Left ventricle myocardium superior (tissue), 1 donor: ENCODE measurements at places on chromosomes 2 and 18. TPM values are rescaled to one million over a fixed set of nuclear protein-coding genes. Genes with fewer than 3 reads are reported as not detected.

DNA sequence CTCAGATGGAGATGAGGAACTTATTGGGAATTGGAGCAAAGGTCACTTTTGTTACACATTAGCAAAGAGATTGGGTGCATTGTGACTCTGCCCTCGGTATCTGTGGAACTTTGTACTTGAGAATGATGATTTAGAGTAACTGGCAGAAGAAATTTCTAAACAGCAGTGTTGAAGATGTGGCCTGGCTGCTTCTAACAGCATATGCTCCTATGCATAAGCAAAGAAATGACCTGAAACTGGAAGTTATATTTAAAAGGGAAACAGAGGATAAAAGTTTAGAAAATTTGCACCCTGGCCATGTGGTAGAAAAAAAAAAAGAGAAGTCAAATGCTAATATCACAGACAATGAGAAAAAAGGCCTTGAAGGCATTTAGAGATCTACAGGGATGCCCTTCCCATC is 256.8 kb upstream of the ZC3H15 start:
- DNase-seq = no peak

DNA sequence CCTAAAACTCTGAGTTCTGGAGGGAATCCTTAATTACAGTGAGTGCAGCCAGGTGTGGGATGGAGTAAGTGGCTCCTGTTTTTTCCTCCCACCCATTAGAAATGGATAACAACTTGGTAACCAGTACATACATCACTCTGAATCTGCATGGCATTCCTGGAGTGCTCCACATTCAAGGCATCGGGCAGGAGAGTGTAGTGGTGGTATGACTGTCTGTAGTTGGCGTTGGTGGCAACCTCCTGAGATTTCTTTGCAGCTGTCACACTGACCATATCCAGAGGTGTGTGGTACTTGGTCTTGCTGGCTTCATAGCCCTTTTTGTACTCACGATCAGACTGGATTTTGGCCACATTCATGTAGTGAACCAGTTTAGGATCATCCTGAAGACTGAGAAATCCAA is 68.3 kb downstream of the NEB start:
- no peak for DNase-seq

GRCh38 chr18:72849671-72850070 is 18.1 kb downstream of the NETO1 start:
- no peak for DNase-seq

- DNase-seq = no peak
These were observed 9.2 kb downstream of the SGPP2 start for GRCh38 chr2:222433332-222434173.

- DNase-seq = no peak
These were observed 152.7 kb upstream of the ARHGAP28 start for GRCh38 chr18:6576718-6577375.

DNA sequence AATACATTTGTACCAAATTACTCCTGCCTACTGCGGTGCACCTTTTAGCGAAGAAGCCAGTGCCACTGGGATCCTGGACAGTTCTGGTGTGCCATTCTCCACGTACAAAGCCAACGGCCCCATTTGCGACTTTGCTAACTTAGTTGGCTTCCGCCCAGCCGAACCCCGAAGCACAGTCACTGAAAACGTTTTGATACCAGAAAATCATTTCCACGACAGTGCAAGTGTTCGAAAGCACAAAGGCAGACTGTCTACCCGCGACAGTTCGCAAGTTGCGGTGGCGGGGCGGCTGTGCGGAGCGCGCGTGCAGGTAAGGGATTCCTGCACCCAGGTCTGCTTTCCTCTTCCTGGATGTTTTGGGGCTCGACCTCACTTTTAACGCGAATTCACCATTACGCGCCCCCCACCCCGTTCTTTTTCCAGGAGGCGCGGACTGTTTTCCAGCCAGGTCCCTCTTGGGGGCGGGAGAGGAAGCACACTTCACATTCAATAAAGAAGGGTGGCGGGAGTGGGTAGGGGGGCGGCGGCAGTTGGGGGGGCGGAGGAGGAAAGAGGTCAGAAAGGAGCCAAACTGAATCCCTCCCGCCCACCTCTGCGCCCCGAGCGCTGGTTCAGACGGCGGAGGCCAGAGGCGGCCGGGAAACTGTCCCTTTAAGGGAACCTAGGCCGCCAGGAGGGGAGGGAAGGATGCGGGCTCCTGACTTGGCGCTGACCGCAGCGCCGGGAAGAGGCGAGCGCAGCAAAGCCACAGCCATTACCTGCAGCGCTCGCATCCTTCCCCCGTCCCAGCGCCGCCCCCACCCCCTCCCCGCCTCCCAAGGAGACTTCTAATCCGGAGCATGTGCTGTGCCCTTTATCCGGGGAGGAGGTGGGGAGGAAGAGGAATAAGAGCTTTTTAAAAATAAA is 107.4 kb upstream of the KCTD1 start:
- DNase-seq = peak; percentile 77

- no peak for DNase-seq
These were observed 71.3 kb downstream of the FMNL2 start for GRCh38 chr2:152406119-152406835.

DNA sequence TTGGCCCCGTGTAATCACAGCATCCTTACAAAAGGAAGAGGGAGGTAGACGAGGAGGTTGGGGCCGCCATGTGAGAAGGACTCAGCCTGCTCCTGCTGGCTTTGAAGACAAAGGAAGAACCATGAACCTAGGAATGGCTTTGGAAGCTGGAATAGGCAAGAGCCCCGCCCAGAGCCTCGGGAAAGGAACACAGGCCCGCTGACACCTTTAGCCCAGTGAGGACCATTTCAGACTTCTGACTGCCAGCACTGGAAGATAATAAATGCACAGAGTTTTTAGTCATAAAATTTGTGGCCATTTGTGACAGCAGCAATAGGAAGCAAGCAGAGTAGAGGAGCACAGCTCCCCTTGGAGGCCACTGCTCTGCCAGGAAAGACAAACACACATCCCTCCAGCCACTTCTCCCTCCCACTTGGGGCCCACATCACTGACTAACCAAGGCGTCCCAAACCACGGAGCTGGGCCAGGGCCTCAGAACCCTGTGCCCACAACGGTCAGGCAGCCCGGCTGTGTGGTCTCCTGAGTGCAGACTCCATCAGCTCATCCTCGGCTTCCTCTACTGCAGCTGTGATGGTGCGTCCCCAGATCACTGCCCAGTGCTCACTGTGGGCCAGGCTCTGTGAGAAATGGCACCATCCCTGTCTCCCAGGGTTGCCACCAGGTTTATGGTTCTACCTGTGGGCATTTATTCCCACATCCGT is 39.7 kb downstream of the TFCP2L1 start:
- DNase-seq = no peak

DNA sequence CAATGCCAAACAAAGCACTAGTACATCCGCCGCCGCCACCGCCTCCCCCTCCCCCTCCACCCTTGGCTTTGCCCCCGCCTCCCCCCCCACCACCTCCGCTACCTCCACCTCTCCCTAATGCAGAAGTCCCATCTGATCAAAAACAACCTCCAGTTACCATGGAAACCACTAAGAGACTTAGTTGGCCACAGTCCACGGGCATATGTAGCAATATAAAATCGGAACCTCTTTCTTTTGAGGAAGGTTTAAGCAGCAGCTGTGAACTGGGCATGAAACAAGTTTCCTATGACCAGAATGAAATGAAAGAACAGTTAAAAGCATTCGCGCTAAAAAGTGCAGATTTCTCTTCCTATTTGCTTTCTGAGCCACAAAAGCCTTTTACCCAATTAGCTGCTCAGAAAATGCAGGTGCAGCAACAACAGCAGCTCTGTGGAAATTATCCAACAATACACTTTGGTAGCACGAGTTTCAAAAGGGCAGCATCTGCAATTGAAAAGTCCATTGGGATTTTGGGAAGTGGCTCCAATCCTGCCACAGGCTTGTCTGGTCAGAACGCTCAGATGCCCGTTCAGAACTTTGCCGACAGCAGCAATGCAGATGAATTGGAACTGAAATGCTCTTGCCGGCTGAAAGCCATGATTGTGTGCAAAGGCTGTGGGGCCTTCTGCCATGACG is 168.0 kb downstream of the ASXL3 start:
- no peak for DNase-seq

DNA sequence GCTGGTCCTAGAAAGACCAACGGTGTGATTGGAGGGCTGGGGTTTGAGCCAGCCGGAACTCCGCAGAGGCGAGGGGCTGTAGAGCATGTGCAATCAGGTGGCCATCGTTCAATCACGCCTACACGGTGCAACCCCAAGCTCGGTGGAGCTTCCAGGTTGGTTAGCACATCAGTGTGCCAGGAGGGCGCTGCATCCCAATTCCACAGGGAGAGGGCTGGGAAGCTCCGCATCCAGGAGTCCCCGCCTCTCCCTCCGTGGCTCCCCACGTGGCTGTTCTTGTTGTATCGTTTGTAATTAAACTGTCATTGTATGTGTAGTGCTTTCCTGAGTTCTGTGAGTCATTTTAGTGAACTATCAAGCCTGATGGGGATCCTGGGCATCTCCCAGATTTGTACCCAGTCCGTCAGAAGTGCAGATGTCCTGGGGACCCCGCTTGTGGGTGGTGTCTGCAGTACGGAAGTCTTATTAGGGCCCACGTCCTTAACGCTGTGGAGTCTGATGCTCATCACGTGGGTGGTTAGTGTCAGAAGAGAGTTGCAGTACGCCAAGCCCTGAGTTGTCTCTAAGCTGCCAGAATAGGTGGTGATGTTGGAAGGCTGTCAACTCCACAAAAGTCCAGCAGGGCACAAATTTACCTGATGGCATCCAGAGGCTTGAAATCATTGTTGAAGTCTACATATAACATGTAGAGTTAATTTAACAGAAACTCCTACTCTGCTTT is 20.6 kb upstream of the AMMECR1L start:
- no peak for DNase-seq

DNA sequence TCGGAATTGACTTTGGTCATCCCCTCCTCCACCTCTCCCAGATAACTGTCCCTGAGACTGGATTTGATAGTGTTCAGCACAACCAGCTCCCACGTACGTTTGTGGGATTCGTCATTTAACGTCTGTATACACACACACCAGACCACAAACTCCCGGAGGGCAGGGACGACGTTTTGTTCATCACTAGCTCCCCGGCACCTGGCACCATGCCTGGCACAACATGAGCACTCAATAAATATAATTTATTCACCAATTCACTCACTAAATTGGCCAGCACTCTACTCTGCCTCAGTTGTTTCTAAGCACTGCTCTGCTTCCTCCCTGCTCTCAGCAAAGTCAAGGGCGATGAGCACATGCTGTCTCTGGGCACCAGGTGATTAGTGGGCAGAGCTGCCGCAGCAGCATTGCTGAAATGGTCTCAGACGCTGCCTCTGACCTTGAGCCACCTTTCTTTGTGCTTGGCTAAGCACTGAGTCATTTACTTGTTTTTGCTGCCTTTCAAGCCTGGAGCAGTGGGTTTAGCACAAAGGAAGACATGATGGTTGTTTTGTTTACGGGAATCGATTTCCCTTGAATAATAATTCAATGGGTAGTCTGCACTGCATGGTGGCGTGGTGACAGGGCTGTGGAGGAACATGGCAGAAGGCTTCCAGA is 19.3 kb upstream of the LOXHD1 start:
- no peak for DNase-seq

DNA sequence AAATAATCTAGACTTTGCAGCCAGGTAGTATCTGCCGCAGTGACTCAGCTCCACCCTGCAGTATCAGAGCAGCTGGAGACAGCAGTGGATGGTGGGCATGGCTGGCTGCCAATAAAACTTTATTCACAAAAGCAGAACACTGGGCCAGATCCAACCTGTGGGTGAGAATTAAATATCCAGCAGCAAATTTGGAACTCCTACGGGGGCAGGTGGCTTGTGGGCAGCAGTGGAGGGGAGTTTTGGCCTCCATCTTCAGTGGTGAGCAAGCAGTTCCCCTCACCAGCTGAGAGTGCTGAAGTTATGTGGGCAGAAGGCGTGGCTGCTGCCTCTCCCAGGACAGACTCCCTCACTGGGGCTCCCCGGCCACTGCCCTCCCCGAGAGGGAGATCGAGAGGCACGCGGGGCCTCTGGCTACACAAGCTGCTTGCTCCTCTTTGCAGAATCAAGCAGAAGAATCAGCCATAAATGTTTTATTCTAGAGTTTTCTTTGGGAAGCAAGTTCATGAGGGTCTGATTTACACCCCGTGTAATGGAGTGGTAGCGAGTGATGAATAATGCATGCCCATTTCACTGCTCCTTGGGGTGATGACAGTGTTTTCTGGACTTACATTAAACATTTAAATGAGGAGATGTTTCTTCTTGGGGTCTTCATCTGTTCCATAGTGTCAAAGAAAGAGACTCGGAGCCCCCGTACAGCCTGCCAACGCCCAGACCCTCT is 204.3 kb downstream of the SEPTIN10 start:
- DNase-seq = no peak

- no peak for DNase-seq
These were observed 1.0 kb upstream of the ZEB2 start for GRCh38 chr2:144520756-144521487.

DNA sequence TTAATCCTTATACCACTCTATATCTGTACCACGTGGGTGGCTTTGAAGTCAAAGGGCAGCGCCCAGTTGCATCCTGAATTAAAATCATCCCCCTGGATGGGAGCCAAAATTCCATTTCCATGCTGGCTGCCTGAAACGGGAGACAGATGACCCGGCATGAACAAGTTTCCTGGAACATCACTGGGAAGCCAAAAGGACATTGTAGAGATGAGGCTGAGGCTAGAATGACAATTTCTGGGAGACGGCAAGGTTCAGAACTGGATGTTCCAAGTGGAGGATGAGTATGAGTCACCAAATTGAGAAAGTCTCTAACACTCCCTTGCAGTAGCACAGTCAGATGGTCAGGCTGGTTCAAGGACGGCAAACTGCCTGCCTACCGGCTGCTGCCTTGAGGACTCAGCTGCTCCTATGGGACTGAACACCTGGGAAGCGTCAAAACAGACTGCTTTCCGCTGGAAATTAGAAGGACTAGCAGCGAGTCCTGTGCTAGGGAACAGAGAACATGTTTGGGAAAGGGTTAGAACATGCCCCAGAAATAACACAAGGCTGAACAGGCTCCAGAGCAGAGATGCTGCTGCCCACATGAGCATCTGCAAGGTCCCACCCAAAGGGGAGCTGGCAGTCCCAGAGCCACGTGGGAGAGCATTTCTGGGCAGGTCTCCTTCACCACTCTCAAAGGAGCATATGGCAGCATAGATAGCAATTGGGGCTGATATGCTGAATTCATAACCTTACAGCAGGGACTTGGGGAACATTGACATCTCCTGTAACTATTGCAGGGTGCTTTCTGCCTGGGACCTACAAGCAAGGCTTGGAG is 32.0 kb downstream of the YPEL5 start:
- peak; percentile 48 for DNase-seq

Gene RAMP1
- total RNA-seq = 151 TPM

Gene C2orf81
- 0.79 TPM for total RNA-seq

Gene CTNNA2
- total RNA-seq = not detected

Gene VWA3B
- total RNA-seq = not detected

Gene SLC23A3
- 0.37 TPM for total RNA-seq

Gene CNOT11
- 37.4 TPM for total RNA-seq
